ENCODE measurements at places on chromosomes 12 and 14.

DNA sequence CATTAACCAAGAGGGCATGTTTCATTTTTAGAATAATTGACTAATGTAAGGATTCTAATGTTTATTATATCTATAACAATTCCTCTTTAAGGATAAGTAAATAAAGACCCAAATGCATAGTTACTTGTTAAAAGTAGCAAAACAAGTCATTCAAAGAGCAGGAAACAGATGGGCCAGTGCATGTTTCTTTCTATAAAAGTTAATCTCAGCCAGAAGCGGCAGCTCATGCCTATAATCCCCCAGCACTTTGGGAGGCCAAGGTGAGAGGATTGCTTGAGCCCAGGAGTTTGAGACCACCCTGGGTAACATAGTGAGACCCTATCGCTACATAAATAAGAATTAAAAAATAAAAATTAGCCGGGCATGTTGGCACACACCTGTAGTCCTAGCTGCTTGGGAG, 391.0 kb upstream of the RGS6 start:
- DNase-seq = no peak

DNA sequence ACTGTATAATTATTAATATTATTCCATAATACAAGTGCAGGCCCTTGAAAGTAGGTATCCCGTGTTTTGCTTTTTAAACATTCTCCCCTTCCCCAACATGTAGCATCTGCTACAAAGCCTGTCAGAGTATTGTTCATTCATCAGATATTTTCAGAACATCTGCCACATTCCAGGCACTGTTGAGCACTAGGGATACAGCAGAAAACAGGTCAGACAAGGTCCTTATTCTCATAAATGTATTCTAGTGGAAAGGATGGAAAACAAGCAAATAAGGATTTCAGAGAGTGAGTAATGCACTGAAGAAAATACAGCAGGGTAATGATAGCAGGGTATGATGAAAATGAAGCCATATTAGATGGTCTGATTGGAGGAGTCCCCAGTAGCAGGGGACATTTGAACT, 3.8 kb downstream of the ERP29 start:
- DNase-seq = no peak

DNA sequence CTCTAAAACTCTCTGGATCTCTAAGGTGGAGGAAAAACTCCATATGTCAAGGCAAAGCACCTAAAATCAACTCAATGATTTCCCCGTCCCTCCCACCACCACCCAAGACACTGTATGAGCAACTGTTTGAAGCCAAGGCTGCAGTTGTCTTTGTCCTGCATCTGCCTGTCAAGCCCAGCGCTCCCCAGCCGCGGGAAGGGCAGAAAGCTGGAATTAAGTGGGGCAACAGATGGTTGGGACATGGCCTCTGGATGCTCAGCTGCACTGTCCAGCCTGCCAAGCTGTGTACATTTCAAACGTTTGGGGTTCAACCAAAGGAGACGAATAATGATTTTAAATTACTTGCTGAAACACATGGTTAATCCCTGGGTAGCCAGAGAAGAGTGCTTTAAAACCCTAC, 42.2 kb upstream of the PTGR2 start:
- peak; percentile 33 for DNase-seq

DNA sequence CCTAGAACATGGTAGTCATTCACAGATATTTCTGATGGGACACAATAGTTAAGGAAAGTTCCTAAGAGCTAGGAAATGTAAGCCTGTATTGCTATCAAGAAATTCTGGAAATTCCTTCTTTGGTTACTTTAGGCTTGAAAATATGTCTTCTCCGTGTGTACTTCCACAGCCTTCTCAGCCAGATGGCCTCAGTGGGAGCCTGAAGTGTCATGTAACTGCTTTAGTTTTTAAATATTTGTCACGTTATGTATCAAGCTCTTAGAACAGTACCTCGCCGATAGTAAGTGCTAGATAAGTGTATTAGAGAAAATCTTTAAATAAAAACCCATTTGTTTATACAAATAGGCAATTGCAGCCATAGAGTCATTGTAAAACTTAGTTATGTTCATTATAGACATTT, 95.6 kb downstream of the DERA start:
- DNase-seq = no peak

DNA sequence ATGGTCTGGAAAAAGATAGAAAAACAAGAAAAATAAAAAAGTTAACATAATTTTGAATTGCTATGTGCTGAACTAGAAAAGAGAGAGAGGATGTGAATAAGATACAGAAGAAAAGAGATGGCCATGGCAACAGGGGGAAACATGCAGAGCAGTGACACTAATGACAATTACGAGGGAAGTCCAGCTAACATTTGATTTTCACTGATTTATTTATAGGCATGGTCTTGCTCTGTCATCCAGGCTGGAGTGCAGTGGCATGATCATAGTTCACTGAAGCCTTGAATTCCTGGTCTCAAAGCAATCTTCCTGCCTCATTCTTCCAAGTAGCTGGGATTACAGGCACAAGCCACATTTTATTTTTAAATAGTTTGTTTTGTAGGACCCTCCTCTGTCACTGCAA, 1.8 kb downstream of the OR6C74 start:
- DNase-seq = no peak

DNA sequence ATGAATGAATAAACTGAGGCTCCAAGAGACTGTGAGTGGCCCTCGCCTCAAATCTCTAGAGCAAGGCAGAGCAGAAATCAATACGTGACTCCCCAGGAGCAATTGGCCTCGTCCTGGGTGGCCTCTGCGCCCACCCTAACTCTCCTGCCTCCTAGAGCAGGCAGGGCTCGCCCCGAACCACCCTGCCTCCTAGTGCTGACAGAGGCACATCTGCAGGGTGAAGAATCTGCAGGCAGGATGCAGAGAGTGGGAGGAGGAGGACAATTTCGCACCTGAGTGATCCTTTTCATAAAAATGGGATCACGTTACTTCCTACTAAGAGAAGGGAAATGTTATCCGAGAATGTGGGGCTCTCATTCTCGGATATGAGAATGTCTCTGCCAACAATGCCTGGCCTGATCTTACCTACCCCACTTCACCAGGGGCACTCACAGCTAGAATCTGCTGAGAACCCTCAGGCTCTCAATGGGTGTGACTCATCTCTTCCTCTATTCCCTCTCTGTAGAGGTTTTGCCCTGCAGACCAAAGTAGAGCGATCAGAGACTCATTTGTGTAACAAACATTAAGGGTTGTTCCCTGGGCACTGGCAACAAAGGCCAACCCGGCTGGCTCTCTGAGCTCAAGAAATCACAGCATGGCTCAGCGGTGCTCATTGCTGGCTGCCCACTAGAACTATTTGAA, 61.7 kb upstream of the BCL2L14 start:
- peak; percentile 83 for DNase-seq

GRCh38 chr12:39723831-39724230, 104.2 kb upstream of the ABCD2 start:
- DNase-seq = no peak

DNA sequence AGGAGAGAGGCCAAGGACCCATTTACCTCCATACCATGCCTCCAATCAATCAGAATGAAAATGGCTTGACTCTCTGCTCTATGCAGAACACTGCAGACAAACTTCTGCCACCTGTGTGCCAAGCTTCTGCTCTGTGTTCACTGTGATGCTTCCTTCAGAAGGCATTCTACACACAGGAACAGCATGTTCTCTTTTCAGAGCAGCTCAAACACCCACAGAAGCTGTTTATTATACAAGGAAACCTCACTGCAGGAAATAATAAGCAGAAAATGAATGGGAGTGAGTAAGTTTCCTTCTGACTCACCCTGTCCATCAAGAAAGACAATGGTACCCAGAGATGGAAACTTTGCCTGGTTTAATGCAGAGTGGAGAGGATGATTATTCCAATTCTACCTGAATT, 2.4 kb upstream of the ESR2 start:
- DNase-seq = no peak

- DNase-seq = no peak
Measured at GRCh38 chr12:120483621-120484020, 12.3 kb upstream of the DYNLL1 start.

GRCh38 chr14:105527826-105528585, 1.6 kb downstream of the TMEM121 start:
- peak; percentile 98 for DNase-seq

DNA sequence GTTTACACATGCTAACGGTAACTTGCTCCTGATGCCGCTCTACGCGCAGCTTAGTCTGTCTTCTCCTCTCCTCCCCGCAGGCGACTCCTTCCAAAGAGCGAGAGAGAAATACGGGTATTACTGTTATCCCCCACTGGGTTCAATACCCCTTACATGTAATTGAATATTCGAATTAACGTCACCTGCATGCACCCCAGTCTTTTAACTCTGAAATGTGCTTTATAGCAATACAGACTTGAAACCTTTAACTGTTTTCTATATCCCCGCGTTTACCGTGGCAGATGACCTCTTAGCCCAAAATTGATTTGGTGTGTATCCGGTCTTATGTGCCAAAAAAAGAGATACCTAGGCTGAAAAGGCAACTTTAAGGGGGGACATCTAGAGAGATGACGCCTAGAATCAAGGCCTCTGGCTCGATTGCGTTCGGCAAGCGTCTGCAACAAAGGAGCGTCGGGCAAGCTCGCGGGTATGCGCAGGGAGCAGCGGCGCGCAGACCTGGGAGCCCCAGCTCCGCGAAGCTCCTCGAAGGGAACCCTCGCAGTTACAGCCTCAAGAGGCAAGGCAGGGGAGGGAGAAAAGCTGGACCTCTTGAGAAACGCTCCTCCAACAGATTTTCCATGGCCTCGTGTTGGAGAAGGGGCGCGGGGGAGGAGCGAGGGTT, 6.8 kb upstream of the FOXG1 start:
- peak; percentile 65 for DNase-seq

DNA sequence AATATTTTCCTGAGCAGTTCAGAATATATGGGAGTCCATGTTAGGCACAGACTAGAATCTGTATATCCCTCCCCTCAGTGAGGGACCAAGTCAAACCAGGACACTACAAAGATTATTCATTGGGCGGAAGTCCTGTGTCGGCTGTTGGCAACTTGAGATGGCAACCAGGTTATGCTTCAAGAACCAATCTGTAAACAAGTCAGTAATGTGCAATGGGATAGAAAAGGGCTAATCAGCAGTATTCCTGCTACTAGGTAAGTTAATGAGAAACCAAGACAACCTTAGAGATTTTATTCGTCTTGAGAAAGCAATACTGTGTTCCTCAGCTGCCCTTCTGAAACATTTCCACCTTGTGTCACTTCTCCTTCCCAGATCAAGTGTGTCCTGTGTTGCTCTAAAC, 26.4 kb downstream of the ARG2 start:
- no peak for DNase-seq

GRCh38 chr12:105835580-105836241, 303.0 kb downstream of the NUAK1 start:
- DNase-seq = no peak

GRCh38 chr14:80211153-80212022, at the start of gene DIO2:
DIO2 (minus strand) TSS chr14:80211504; CDS start chr14:80211472, 32 bp downstream.
- DNase-seq = no peak

DNA sequence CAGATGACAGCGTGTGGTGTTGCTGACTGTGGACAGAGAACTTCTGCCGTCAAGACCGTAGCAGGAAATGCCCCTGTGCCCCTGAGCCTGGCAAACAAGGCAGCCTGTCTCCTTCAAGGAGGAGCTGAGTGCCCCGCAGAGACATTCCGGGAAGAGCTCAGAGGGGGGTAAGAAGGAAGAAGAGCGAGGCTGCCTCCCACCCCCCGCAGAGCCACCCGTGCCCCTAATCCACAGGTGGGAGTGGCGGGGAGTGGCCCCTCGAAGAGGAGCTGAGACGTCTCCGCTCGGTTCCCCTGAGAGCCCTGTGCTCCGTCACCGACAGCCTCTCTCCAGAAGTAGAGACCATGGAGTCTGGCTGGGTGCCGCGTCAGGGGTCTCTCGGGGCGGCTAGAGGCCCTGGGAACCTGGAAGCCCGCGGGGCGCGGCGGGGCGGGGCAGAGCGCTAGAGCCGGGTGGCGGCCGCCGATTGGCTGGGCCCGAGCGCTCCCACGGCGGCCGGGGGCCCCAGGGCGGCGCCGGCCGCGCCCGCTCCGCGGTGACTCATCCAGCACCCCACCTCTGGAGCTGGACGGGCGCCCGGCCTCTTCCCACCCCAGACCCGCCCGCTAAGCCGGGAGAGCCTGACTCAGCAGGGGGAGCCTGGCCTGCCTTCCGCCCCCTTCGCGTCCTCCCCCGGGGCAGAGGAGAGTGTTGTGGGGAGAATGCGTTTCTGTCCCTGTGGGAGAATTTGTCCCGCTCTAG, 25.2 kb upstream of the KRT78 start:
- DNase-seq = peak; percentile 95

DNA sequence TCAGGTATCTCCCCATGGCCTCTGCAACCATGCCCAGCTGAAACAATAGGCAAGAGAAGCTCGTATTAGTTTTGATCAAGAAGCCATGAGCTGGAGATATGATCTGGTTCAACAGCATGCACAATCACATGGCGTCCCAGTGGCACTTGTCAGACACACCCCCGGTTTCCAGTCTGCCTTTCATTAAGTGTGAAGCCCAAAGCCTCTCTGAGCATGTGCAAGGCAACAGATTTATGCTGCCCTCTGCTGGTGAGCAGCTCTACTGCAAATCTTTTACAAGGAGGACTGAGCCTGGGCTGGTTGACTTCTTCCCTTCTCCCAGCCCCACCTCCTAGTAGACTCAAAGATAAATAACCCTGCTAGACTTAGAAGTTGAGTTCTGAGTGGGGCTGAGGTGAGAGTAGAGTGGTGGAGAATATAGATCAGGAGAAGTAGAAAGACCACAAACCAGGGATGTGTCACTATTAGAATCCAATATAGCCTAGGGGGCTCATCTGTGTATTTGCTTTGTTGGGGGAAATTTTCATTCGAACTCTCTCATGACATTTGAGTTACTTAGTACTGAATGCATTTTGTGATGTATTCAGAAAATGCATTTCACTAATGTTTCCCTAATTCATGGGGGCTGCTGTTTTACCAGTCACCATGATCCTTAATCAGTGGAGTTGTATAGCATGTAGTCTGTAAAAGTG, 53.7 kb upstream of the MBIP start:
- DNase-seq = peak; percentile 47

- DNase-seq = no peak
Measured at GRCh38 chr12:19741132-19741489, 301.8 kb downstream of the AEBP2 start.

GRCh38 chr12:52119398-52120254, 40.1 kb downstream of the SMIM41 start:
- peak; percentile 95 for DNase-seq

- no peak for DNase-seq
Measured at GRCh38 chr12:47114481-47114892, 34.7 kb upstream of the AMIGO2 start.

DNA sequence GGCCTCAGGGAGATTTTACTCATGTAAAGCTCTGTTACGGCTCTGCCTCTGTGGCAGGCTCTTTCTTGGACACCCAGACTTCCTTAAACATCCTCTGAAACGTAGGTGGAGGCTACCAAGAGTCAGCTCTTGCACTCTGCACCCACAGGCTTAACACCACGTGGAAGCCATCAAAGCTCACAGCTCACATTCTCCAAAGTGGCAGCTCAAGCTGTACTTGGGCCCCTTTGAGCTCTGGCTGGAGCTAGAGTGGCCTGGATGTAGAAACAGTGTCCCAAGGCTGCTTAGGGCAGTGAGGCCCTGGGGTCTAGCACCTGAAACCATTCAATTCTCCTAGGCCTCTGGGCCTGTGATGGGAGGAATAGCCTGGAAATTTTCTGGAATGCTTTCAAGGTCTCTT, 155.3 kb upstream of the CDKN3 start:
- DNase-seq = no peak
